ENCODE measurements at places on chromosomes 5 and 9.

- DNase-seq = no peak
These were observed 512.6 kb downstream of the RAB3C start for GRCh38 chr5:59095480-59095879.

GRCh38 chr5:32088214-32088613 is 85.9 kb downstream of the GOLPH3 start:
- DNase-seq = no peak

- no peak for DNase-seq
These were observed 574.5 kb downstream of the PRELID2 start for GRCh38 chr5:145260670-145261069.

- DNase-seq = no peak
These were observed 69.1 kb downstream of the TRPM3 start for GRCh38 chr9:71052287-71052686.
